ENCODE measurements at places on chromosomes 6 and 20. TPM values are rescaled to one million over a fixed set of nuclear protein-coding genes. Genes with fewer than 3 reads are reported as not detected.

- no peak for DNase-seq
Measured at GRCh38 chr6:4084444-4085331, 5.8 kb upstream of the FAM217A start.

DNA sequence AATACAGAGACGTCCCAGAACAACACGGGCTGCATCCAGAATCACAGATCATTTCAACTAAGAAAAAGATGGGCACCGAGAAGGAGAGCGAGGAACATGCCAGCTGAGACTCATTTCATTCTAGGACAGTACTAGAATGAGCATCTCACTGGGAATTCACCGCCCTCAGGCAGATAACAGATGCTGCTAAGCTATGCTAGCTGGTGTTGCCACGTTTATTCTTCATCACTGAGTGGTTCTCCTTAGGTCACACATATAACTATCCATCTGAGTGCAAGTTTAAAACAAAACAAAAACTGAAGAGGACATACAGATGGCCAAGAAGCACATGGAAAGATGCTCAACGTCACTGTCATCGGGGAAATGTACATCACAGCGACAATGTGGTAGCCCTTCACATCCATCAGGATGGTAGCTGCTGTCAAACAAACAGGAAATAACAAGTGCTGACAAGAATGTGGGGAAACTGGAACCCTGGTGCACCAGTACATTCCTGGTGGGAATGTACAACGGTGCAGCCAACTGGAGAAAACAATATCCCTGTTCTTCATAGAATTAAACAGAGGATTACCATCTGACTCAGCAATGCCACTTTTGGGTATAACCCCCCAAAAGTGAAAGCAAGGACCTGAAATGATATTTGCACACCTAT is 97.6 kb downstream of the SLC22A23 start:
- DNase-seq, result no peak

GRCh38 chr6:84019842-84020211 is 13.7 kb upstream of the MRAP2 start:
- DNase-seq, result no peak

DNA sequence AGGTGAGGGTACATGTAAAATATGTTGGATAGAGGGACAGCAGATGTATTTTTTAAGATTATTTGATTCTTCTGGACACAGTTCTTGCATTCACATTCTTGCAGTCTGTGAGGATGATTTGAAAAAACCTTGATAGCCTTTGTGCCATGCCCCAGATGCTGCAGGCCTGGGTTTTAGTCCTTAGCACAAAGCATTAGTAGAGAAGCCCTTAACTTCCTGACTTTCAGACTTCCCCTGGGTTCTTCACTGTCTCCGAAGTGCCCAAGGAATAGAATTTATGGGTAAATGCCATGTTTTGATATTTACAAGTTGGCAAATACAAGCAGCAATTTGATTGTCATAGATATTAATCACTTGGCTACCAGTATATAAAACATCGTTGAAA is 67.6 kb upstream of the SUPT3H start:
- no peak for DNase-seq

KCNG1 gene
- 3.3 TPM for total RNA-seq

SRMS gene
- not detected for total RNA-seq

NMBR gene
- total RNA-seq, result not detected

Data from ovary (tissue), 10 donors.